Hematopoietic multipotent progenitor cell treated with erythropoietin and hydrocortisone succinate and interleukin-3 and kit ligand, for 17 days (in vitro differentiated cells): ENCODE measurements at places on chromosomes 13 and 19.

DNA sequence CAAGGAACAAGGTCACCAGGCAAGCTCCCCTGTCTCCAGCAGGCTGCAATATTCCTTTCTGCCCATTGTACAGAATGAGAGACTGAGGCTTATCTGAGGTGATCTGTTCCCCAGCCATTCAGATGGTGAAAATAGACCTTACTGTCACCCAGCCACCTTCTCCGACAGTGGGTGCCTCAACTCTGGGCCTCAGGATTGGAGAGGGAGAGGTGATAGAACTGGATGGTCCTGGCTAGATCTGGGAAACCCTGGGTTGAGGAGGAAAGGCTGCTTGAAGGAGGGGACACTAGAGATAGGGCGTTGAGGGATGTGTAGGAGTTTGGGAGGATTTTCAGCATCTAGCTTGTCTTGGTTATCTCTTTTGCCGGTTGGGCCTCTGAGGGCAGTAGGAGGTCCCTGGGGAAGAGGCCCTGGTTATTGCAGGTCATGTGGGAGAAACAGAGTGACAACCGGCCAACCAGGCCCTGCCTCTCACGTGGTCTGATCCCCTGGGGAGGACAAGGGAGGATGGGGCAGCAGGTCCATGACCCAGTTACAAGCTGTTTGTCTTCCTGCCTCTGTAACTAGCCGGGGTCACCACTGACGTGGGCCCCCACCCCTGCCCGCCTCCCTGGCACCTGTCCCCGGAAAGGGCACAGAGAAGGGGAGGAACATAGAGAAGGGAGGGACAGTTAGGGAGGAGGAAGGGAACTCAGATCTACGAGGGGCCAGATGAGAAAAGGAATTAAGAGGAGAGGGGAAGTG, 8.2 kb downstream of the NFIC start:
- no peak for DNase-seq

GRCh38 chr19:18153556-18154134, 682 bp downstream of the PIK3R2 start:
- peak; percentile 50 for DNase-seq

DNA sequence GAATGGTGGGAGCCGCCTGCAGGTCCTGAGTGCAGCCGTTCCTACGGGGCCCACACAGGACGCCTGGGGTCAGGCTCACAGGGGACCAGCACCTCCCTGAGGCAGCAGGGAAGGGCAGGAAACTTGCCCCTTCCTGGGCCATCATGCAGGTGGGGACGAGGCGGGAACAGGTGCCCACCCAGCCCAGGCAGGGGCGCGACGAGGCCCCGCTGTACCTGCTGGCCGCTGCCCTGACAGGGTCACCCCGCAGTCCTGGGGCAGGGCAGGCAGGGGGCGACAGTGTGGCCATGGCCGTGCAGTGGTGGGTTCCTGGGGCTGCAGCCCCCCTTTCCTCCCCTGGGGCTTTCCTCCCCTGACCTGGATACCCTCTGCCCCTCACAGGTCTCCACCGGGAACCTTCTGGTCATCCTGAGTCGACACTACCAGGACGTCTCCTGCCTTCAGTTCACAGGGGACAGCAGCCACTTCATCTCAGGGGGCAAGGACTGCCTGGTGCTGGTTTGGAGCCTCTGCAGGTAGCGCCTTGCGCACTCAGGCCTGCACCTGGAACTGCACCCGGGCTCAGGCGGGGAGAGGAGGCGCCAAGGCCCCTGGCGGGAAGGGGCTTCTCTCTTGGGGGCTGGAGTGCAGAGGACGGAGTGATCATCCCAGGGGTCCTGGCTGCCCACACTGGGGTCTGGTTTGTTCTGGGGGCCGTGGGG, 5.4 kb downstream of the WDR18 start:
- no peak for DNase-seq

- DNase-seq: peak; percentile 88
Observed at GRCh38 chr13:30616927-30617314, 799 bp upstream of the USPL1 start.

DNA sequence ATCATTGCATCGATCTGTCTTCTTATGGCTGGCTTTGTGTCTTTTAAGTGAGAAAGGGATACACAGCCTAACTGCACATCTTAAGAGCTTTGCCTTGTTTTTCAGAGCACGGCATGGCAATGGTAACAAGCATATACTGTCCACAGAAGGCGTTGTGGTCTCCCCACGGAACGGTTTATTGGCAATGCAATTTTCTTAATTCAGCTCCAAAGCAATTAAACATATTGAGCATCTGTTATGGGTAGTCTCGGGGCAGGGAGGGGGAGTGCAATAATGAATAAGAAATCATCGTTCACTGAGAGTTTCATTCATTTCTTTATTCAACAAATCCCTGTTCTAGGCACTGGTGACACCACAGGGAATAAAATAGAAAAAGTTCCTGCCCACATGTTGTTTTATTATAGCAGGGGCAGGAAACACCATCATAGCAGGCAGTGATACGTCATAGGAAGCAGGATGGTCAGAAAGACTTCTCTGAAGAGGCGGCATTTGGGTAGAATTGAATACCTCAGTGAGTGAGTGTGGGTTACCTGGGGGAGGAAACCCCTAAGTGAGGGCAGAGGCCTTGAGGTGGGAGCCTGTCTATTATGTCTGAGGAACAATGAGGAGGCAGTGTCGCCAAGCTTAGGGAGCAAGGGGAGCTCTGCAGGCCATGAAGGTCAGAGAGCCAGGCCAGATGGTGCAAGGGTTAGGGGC, 185.7 kb upstream of the KL start:
- no peak for DNase-seq

- DNase-seq: no peak
Observed at GRCh38 chr19:19550972-19551852, 13.1 kb downstream of the CILP2 start.

DNA sequence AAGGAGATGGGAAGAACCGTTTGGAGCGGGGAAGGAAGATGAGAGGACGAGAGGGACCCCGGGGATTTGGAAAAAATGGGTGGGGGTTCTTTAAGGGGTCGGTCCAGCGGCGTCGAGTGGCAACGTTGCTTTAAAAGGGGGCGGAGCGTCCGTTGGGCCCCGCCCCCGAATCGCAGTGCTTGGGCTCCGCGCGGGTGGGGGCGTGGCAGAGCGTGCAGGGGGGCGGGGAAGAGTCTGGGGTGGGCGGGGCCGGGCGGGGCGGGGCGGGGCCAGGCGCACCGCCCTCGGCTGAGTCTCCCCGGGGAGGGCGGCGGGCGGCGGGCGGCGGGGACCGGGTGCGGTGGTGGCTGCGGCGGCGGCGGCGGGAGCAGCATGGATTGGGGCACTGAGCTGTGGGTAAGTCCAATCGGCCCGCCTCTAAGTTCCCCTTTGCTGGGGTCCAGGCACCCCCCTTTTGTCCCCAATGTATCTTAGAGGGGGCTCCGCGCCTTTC, at the start of gene TRIP10:
TRIP10 (plus strand) TSS at position 291 of the 493 bp plus-strand sequence; CDS start at position 373, 82 bp downstream.
- peak; percentile 92 for DNase-seq

DNA sequence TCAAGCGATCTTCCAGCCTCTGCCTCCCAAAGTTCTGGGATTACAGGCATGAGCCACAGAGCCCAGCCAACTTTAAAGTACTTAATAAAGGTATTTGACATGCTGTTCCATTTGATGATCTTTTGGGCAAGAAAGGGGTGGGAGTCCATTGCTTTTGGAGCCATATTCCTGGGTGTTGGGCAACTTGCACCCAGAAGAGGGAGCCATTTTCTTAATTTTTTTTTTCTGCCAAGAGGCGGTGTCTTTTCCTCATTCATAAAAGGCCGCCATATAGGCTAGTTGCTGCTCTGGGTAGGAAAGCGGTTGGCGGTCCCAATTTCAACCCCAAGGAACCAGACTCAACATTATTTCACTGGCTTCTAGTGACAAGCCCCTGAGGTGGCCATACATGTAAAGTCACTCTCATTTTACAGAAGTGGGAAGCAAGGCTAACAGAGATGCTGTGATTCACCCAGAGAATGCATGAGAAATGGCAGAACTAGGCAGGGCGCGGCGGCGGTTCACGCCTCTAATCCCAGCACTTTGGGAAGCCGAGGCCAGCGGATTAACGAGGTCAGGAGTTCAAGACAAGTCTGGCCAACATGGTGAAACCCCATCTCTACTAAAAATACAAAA, 139.6 kb downstream of the CACNA1A start:
- no peak for DNase-seq

DNA sequence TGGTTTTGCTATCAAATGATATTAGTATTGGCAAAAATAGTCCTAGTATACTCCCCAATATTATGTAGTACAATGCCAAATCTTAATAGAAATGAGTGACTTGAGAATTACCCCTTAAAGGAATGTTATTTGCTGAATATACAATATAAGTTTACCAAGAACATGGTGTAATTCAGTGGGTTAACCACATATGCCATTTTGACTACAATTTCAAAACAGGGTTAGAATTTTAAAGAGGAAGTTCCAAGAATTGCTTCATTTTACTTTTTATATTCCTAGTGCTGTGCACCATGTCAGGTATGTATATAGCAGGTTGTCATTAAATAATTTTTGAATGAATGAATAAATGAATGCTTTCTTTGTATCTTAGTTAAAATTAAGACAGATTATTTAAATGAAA, 66.3 kb downstream of the LMO7 start:
- no peak for DNase-seq

DNA sequence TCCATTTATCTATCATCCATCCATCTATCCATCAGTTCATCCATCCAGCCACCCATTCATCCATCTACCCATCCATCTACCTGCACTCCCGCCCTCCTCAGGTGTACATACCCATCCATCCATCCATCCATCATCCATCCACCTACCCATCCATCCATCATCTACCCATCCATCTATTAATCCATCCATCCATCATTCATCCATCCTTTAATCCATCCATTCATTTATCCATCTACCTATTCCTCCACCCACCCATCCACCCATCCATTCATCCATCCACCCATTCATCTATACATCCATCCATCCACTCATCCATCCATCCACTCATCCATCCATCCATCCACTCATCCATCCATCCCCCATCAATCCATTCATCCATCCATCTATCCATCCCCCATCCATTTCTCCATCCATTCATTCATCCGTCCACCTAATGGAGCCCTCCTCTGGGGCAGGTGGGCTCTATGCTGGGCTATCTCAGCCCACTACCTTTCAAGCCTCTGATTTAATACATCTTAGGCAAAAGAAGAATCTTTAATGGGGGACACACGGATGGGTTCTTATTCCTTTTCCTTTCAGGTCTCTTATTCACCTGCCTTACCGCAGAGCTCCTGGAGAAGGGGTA, 178.9 kb downstream of the URI1 start:
- no peak for DNase-seq

DNA sequence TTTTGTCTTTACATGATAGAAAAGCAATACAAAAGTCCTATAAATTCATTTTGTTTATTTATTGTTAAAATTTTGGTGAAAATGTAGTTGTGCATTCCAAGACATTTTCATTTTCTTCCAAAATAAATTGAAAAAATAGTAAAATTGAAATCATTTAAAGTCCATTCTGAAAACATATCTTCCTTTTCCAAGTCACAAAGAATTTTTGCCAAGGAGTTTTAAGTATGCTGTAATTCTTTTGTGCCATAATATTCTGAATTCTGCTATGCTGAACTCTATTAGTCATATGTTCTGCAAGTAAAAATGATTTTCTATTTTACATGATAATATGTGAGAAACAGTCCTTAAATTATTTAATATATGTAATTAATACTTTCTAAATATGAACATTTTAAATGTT, 879.6 kb upstream of the SLC10A2 start:
- no peak for DNase-seq

- DNase-seq: no peak
Observed at GRCh38 chr13:62747629-62748028, 1332.0 kb upstream of the PCDH20 start.

DNA sequence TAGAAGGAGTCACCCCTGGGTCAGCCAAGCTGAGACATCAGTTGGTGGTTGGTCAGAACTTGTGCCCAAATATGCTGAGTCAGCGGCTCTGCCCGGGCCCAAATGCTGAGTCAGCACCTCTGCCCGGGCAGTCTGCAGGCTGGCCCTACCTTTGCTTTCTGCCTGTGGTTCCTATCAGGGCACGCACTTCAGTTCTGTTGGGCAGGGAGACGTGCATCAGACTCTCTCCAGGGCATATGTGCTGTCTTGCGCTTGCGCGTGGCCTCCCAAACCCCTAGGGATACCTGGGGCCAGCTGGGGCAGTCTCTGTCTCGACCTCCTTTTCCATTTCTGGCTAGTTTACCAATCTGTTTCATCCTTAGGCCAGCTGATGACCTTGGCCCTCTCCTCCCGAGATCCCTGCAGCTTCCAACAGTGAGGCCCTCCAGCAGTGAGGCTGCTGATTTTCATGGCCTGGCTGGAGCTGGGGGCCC, 24.4 kb upstream of the LDLR start:
- DNase-seq: peak; percentile 72

- no peak for DNase-seq
Observed at GRCh38 chr19:43329989-43330388, 23.5 kb upstream of the CD177 start.

DNA sequence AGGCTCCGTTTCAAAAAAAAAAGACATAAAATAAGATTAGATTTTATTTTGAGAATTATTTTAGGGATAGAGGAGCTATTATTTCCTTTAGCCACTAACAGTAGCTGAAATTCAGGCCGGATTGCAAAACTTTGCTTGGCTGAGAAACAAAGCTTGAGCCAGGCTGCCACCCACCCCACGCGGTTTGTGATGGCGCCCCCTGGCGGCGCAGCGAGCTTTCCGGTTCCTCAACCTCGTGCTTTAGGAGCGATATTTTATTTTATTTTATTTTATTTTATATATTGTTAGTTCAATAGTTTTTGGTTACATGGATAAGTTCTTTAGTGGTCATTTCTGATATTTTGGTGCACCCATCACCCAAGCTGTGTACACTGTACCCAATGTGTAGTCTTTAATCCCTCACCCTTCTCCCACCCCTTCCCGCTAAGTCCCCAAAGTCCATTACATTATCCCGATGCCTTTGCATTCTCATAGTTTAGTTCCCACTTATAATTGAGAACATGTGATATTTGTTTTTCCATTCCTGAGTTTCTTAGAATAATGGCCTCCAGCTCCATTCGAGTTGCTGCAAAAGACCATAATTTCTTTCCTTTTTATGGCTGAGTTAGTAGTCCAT, 19.8 kb upstream of the CEACAM4 start:
- peak; percentile 17 for DNase-seq

DNA sequence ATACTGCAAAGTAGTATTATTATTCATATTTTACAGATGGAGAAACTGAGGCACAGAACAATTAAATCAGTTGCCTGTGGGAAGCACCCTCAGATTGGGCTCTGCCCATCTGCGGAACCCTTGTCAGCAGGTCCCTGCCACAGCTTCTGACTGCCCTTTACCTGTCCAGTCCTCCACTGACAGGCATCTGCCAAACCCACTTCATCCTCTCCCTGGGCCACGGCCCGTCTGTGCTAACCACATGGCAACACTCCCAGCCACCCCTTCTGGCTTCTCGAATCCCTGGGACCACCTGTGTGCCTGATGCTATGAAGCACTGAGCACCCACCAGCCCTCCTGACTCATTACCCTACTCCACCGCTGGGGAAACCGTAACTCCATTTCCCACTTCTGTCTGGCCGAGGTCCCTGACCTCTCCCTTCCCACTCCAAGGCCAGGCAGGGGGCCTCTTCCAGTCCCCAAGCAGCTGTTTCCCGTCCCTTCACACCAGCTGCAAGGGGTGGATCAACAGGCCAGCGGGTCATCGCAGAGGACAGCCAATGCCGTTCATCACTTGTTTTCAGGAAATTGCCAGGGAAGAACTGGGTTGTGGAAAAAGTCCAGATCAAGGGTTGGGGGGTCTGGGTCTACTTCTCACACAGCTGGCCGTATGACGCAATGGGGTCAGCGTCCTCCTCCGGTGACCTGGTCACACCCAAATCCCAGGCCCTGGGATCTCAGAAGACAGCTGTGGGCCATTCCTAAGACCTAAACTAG, 2.5 kb downstream of the KANK3 start:
- no peak for DNase-seq

GRCh38 chr13:43799191-43799590, 12.4 kb upstream of the ENOX1 start:
- no peak for DNase-seq
